ENCODE measurements at places on chromosomes 4 and X.

DNA sequence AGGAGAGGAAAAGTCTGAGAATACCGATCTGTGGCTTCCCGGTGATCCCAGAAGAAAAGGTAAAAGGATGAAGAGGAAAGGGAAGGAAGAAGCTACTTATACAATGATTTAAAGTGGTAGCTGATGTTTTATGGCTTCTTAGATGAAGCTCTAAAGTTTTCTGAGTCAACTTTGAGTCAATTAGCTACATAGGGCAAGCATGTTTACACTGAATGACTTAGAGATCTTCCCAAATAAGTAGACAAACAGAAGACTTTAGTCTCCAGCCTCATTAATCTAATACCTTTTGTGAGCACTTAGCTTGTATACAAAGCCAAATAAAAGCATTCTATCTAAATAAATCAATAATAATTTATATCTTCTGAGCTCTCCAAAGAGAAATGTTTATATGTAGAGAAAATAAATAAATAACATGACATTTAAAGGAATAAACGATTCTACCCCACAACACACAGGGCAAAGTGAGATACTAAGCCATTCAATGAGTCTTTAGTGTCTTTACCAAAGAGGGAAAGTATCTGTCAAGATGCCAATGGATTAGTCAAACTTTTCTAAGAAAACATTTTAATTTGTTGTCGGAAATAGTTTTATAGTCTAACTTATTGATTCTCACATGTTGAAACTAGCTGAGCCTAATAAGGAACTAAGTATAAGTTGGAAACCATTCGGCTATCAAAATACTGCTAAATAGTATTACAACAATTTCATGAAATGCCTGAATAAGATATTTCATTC lies 46.0 kb upstream of the TMEM184C start:
- no peak for DNase-seq

DNA sequence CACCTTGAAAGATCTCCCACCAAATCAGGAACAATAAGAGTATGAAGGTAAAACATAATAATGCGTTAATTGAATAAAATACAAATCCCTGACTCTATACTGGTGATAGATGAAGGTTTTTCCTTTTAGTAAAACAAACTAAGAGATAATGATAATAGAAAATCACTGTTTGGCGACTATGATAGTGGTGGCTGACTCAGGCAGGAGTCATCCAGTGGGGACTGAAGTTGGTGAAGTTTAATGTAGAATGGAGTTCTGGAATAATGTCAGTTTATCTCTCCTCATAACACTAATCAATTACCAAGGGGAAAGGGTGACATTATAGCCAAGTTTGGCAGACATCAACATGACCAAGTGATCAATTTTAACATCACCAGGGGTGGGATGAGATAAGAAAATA lies 21.3 kb downstream of the ABCG2 start:
- DNase-seq, result no peak

- no peak for DNase-seq
These were observed 1104.3 kb downstream of the RPA4 start for GRCh38 chrX:97987979-97988378.

DNA sequence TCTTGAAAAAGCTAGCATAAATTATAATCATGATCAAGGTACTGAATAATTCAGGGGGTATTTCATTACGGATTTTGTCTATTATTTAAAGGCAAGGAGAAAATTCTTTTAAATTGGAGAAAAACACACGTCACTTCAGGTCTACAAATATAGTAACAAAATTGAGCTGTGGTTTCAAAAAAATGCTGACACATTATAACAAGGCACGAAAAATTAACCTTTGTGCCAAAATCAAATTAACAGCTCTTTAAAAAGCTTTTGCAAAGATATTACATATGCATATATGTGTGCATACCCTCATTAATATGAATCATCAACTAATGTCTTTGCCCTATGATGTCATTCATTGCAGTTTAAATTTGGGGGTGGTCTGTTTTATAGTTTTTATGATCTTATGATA lies 44.3 kb downstream of the UNC5C start:
- no peak for DNase-seq

- DNase-seq, result no peak
These were observed at the start of gene SSX5 for GRCh38 chrX:48196745-48197201. Gene SSX5 (minus strand): TSS chrX:48196795. CDS start chrX:48195358, 1,437 bp downstream.

- no peak for DNase-seq
These were observed 414.4 kb downstream of the AFF2 start for GRCh38 chrX:148914783-148915182.

DNA sequence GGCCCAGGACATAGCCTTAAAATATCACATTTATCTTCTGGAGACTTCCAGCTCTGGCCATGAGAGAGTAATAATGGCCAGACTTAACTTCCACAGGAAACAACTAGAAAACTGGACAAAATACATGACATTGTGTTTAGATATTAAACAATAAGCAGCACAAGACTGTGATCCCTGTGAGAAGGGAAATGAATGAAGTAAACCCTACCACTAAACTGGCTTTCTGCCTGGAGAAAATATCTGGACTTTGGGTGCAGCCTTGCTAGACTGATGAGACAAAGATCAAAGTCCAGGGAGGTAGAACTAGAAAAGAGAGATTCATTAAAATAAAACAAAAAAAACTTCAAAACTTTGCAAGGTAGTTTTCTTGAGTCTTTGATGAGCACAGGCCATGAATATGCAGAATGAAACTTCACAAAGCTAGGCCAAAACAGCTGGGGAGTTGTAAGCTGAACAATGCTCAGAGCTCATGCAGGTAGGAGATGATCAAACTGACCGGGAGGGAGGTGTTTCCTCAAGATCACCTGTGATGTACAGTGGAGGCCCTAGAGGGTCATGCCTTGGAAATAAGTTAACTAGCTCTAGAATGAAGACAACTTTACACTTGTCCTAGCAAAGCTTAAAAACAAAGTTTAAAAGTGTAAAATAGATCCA lies 147.0 kb upstream of the SH3RF1 start:
- no peak for DNase-seq

Data from hematopoietic multipotent progenitor cell (in vitro differentiated cells).